Stimulated activated CD4-positive, alpha-beta T cell treated with anti-CD3 and anti-CD28 coated beads, Interleukin-1b, Interleukin-23, amount 100 ng/mL, for 1 hour (primary cell): ENCODE measurements at places on chromosomes 7 and 10.

DNA sequence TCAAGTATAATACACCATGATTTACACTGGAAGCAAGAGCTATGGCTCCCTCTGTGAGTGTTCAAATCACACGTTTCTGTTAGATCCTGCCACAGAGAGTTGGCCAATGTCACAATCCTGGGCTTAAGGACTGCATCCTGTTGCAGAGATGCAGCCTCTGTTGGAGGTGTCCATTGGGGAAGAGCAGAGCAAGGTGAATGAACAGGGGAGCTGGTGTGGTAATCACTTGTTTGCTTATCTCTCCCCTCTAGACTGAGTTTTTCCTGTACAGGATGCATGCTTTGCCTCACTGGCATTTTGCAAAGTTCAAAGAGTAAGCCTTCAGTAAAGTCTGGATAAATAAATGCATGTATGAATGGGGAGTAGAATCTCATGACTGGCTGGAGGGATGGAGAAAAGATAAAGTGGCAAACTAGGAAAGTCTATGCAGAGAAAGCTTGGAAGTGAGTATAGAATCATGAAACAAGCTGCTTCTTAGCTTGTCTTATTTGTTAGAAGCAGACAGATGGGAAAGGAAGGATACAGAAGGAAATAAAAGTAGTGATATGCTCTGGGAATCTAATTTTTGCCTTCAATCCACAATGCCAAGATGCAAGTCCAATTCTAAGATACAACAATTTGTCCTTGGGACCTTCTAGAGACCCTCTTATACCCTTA, 605.9 kb downstream of the KCNMA1 start:
- no peak for DNase-seq

DNA sequence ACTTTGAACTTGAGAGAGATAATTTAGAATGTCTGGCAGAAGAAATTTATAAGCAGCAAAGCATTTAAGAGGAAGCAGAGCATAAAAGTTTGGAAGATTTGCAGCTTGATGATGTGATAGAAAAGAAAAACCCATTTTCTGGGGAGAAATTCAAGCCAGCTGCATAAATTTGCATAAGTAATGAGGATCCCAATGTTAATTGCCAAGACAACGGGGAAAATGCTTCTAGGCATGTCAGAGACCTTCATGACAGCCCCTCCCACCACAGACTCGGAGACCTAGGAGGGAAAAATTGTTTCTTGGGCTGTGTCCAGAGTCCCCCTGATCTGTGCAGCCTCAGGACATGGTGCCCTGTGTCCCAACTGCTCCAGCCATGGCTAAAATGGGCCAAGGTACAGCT, 263.6 kb upstream of the POT1 start:
- no peak for DNase-seq

GRCh38 chr7:124989911-124990310, 60.3 kb upstream of the POT1 start:
- DNase-seq: no peak

DNA sequence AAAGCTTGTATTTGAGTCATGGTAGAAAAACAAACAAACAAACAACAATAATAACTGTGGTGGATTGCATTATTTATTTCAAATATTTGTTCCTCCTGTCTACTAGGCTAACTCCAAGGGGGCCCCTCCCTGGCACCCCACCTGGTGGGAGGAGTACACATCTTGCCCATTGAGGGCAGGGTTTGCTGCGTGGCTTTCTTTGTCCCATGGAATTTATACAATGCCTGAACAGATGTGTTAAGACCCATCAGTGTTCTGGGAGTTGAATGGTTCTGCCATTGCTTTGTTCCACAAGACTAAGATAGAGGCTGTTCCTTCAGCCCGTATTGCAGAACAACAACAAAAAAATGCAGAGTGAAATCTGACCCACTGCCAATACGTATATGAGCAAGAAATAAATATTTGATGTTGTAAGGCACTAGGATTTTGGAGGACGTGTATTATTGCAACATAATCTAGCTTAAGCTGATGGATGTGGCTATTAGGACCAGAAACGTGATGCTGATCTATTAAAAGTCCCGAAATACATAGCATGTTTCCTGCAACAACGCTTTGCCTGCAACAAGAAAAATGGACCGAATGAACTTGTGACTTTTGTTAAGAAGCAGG, 119.1 kb upstream of the JCAD start:
- no peak for DNase-seq

GRCh38 chr7:100588438-100588837, 2.3 kb downstream of the FBXO24 start:
- no peak for DNase-seq

DNA sequence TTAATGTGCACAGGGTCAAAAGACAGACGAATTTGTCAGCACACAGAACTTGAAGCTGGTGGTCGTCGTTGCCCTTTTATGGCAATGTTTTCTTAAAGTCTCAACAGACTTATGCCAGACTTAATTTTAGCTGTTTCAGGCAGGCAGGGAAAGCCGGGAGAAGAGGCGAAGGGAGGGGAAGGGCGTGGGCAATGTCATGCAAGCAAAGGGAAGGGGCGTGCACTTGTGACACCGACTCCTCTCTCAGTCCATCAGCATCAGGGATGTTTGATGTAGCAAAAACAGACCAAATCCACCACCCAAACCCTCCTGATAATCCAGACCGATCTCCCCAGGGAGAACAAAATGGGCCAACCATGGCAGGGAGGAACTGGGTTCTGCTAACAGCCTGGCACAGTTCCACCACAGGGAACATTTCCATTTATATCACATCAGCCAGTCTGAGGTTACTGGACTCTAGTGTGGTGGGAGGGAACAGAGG, 118.1 kb upstream of the RHEB start:
- no peak for DNase-seq

GRCh38 chr10:10911471-10911921, 106.2 kb upstream of the CELF2 start:
- no peak for DNase-seq

DNA sequence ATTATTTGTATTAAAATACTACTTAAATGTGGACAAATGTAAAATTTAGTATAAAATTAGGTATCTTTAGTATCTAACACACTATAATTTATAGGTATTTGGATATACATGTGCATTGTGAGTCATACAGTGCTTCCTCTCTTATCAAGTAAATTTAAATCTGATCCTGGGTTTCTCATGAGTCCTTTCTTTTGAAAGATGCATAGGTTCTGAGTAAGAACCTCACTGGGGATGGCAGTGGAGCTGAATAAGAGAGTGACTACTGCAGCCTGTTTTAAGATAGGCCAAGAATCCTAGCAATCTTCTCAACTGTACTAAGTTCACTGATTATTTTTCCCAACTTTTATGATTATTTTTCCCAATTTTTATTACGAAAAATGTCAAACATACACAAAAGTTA, 16.2 kb downstream of the CEP55 start:
- no peak for DNase-seq

- DNase-seq: no peak
Measured at GRCh38 chr10:94008526-94008925, 14.8 kb downstream of the PLCE1 start.

GRCh38 chr7:140155428-140155827, 21.4 kb downstream of the KDM7A start:
- DNase-seq: no peak

DNA sequence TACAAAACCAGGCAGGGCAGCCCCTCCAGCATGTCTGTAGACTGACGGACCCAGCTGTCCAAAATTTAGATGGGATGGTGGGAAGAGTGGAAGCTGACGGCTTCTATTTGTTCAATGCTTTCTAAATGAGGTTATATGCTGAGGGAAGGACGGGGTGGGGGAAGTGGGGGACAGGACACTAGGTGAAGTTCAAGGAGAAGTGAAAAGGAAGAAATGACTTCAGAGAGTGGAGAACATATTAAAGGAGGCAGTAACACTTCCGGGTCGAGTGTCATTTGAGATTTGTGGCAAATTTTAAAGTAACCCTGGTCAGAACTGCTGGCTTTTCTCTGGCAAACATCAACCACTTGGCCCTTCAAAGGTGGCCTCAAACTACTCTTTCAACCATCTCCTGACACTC, 9.4 kb downstream of the PIP4K2A start:
- DNase-seq: no peak

DNA sequence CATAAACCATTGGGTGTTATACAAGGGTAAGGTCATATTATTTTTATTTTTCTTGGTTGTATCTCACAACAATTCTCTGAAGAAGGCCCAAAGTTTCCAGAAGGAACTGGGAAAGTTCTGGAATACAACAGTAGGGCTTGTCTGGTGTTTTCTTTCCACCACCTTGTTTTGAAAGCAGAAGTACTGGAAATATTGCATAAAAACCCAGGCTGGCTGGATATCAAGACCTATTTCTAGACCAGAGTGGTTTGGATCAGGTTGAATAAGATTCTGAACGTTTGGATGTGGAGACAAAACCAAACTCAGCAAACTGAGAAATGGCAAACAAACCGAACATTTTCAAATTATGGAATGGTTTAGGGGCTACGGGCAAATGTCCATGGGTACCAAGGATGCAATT, 182.6 kb upstream of the FZD8 start:
- no peak for DNase-seq
